Activated T-cell treated with anti-CD3 and anti-CD28 coated beads, Interleukin-2, amount 50 U/mL, for 72 hours (primary cell): ENCODE measurements at places on chromosomes 11 and 22. TPM values are rescaled to one million over a fixed set of nuclear protein-coding genes. Genes with fewer than 3 reads are reported as not detected.
A peak's percentile ranks its signal among the peaks of the same experiment; 100 is the strongest.

The USP2 gene
- total RNA-seq: 3.0 TPM

The ACR gene
- total RNA-seq: not detected

The ME3 gene
- 2.1 TPM for total RNA-seq

The CASP5 gene
- not detected for total RNA-seq

- DNase-seq: no peak
Measured at GRCh38 chr22:16829985-16830384, 4.8 kb upstream of the XKR3 start.

DNA sequence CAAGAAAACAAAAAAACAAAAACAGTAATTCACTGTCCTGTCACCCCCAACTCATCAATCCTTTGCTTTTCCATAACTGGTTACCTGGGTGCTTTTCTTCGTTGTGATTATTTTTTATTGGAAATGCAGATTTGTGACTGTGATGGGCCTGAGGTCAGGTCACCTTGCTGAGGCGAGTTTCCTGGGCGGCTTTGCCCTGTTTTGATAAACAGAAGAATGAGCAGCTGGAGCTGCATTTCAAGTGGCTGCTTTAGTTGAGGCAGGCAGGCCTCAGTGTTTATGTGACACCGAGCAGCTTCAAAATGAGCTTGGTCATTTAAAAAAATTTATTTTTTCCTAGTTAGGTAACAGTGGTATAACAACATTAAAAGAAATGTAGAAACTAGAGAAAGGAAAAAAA lies 22.2 kb downstream of the PTPRJ start:
- peak; percentile 44 for DNase-seq

GRCh38 chr11:63761188-63761587 lies 7.4 kb downstream of the ZFTA start:
- no peak for DNase-seq

DNA sequence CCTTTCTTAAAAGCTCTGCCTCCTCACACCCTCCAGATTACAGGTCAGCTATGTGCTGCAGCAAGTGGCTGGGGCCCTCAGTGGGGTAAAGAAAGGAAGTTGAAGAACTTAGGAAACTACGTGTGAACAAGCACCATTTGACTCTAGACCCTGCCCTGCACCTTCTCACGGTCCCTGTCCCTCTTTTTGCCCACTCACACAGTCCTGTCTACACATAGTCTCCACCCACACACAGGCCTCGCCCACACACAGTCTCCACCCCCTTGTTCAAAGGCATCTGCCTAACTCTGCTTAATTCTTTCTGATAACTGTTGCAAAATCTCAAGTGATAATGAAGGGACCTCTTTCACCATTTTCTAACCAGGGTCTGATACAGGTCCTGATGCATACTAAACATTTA lies 59.0 kb downstream of the TMPRSS5 start:
- DNase-seq: no peak

DNA sequence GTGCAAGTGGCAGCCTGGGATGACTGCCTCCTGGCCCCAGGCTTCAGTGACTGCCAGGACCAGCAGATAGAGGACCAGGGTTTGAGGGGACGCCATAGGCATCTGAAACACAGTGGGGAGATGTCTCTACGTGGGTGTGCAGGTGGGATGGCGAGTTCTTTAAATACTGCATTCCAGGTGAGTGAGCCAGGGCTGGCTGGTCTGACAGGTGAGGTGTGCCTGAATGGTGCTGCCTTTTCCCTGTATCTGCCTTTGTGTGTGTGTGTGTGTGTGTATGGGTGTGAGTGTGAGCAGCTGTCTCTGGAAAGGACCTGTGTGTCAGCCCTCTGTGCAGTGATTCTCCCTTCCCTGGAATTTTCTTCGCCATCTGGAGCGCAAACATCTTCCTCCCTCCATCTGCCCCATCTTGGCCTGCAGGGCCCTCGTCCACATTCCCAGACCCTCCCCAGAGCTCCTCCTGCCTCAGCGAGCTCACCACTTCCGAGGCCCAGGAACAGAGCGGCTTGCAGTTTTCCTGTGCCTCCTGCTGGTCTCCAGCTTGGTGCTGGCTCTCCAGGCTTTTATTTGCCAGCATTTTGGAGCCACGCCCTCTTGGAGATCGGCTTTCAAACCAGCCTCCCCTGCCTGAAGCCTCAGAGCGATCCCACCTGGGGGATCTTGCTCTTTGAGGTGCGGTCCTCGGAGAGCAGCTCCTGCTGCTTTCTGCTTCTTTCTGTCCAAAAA lies at the start of gene GPHA2:
TSS of gene GPHA2 (minus strand) at position 535 of the 723 bp plus-strand sequence. CDS start at position 102, 433 bp downstream.
- DNase-seq: no peak

DNA sequence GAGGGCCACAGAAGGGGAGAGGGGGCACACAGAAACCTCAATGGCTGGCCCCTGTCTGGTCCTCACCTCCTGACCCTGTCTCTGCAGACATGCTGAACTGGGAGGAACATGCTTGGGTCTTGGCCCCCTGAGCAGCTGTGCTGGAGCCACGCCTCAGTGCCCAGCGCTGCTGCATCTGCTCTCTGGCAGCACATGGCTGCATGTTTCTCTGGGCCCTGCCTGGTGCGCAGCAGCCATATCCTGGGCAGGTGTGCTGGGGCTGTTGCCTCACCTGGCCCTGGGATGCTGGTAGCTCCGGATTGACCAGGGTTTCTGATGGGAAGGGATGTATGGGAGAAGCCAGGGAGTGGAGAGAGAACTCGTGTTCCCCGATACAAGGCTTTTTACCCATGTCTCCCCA lies 248.0 kb downstream of the ST3GAL4 start:
- no peak for DNase-seq

DNA sequence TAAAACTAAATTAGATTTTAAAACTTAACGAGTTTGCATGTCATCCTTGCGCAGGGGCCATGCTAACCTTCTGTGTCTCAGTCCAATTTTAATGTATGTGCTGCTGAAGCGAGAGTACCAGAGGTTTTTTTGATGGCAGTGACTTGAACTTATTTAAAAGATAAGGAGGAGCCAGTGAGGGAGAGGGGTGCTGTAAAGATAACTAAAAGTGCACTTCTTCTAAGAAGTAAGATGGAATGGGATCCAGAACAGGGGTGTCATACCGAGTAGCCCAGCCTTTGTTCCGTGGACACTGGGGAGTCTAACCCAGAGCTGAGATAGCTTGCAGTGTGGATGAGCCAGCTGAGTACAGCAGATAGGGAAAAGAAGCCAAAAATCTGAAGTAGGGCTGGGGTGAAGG lies 10.6 kb downstream of the LIMK2 start:
- DNase-seq: no peak

DNA sequence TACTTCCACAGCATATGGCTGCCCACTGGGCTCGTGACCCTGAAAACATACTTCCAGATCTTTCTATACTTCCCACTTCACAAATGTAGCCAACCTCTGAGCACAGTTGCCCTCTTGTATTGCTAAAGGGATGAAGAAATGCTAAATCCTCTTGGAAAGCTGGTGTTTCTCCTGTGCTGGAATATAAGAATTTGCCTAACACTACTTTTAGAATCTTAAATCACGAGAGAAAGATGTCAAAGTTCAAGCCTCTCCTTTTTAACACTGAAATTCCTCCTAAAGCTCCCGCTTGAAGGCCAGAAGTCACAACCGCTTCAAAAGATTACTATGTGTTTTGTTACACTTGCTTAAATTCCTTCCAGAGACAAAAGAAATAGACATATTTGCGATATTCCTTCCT lies 21.9 kb downstream of the MAML2 start:
- DNase-seq: no peak

DNA sequence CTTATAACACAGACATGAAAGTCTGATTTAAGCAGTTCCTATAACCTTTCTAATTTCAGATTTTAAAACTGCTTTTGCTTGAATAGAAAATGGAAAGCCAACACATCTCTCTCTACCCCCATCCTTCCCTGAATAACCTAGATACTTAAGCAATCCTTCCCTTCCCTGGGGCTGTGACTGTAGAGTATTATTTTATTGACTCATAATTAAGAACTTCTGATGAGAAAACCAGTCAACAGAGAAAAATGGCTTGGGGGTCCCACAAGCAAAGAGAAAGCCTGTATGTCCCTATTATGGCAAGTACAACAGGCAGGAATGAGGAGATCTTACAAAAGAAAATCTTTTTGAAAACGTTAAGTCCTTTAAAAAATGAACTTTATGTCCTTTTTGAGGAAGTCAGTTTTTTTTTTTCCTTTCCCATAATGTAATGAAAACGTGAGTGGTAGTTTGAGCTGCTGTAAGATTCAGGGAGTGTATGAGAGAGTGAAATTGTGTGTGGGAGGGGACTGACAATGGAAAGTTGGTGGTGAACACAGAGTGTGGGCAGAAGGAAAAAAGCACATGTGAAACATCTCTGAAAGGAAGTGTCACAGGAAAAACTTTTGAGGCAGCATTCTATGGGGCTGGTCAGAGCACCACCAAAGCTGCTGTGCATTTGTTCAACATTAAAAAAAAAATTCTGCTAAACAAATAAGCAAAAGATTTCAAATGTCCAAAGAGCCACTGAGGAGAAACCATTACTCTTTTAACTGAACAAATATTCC lies 154.6 kb downstream of the MAML2 start:
- peak; percentile 58 for DNase-seq

DNA sequence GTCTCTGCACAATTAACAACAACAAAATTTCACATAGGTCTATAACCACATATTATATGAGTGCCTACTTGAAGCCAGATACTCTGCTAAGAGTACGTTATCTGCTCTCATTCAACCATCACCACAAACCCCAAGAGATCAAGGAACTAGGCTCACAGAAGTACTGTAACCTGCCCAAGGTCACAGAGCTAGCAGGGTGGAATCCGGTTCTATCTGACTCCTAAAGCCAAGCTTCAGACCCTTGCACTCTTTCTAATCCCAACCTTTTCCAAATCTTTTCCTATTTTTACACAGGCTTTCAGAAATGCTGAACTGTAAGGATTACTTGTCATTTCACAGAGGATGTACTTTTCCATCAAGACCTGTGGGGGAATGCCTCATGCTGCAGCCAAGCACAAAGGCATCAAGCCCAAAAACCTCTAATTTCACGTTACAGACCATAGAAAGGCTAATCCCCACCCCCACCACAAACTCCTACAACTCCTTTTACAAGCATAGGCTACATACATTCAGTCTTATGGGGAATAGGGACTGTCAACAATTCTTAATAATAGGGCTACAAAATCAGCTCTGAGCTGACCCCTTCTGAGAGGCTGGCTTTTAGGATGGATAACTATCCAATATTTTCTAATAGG lies 927 bp downstream of the PRCP start:
- DNase-seq: peak; percentile 11

GRCh38 chr11:61266602-61267001 lies 25.6 kb downstream of the PGA5 start:
- no peak for DNase-seq

DNA sequence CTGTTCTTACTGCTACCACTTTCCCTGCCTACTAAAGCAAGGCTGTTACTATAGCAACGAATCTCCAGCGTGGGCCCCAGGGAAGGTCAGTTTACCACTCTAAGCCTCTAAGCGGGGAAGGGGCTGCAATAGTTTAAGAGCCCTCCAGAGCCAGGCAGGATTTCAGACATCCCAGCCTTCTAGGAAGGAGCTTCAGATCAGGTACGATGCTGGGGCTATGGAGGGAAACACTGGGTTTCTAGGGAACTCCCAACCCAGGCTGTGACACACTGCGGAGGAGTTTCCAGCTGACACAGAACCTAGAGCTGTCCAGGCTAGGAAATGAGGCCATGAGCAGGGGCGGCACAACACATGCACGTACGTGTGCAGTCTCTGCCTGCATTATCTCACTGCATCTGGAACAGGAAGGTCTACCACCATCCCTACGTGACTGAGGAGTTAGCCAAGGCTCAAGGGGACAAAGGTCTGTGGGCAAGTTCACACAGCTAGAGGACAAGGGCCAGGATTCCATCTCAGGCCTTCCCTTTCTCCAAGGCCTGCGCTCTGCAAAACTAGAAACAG lies 20.4 kb downstream of the HPS4 start:
- no peak for DNase-seq

GRCh38 chr11:133988686-133989410 lies 32.1 kb upstream of the IGSF9B start:
- DNase-seq: no peak

GRCh38 chr11:132486060-132486459 lies 1046.2 kb downstream of the OPCML start:
- DNase-seq: no peak

DNA sequence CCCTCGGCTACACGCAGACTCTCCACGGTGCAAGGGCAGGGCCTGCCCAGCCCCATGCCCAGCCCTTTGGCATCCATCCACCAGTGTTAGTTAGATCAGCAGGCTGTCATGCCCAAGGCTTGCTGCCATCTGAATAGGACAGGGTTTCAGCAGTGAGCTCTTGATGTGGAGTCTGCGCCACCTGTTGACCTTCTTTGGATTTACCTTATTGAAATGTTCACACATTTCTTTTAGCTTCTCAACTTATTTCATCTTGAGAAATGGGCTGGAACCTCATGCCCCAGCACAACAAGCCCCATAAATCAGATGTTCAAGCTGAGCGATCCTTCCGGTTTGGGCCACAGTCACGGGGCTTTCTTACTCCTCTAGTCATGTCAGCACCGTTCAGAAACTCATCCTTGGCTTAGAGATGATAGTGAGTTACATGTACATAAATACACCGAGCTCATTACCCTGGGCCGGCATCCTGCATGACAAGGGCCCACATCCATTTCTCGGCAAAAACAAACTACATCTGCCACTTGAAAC lies 61.7 kb downstream of the PARVB start:
- DNase-seq: peak; percentile 15

- no peak for DNase-seq
Measured at GRCh38 chr11:34546511-34547209, 33.1 kb upstream of the ELF5 start.

DNA sequence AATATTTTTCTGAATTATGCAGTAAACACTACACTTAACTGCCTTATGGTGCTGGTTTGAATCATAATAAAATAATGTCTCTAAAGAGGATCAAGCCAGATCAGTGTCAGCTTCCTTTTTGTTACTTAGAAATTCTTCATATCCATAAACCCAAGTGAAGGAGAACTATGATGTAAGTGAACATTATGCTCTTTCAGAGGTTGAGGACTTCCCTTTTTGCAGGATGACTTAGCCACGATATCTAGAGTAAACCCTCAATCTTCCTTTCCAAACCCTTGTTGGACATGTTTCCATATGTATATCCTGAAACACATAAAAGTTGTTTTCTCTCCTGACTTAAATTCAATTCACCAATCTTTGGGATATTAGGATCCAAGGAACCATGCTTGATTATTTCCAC lies 19.1 kb downstream of the OR8D1 start:
- DNase-seq: no peak

DNA sequence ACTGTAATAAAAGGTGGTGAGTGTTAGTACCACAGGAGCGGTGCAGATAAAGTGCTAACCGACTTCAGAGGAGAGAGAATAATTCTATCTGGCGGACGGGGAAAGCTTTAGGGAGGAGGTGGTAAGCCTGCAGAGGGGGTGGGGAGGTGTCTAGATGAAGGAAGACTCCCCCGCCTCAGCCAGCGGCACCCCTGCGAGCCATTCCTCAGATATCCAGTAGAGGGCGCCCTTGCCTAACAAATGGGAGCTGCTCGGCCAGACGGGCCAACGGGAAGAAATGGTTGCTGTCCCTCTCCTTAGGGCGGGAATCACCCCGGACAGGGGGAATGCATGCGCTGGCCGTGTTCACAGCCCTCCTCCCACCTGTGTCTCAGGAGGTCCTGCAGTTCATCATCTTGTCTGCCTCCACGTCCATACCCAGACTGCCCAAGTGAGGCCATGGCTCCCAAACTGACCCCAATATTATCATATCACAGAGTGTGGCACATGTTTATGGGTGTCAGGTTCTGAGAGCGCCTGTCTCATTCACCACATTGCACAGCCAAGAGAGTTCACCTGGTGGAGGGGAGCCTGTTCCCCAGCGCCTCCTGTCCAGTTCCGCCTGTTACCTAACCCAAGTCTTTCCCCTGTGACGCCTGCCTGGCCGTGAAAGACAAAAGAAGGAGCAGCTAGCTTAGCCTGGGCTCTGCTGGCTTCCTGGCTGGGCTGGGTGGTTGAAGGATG lies 85.5 kb downstream of the ST3GAL4 start:
- DNase-seq: peak; percentile 67
